Nucleus accumbens (tissue), 56 donors: ENCODE measurements at places on chromosomes 11 and 22.

- no peak for DNase-seq
These were observed 66.1 kb downstream of the RBMXL2 start for GRCh38 chr11:7154881-7155361.

GRCh38 chr11:14021738-14022137 is 59.2 kb downstream of the SPON1 start:
- no peak for DNase-seq

DNA sequence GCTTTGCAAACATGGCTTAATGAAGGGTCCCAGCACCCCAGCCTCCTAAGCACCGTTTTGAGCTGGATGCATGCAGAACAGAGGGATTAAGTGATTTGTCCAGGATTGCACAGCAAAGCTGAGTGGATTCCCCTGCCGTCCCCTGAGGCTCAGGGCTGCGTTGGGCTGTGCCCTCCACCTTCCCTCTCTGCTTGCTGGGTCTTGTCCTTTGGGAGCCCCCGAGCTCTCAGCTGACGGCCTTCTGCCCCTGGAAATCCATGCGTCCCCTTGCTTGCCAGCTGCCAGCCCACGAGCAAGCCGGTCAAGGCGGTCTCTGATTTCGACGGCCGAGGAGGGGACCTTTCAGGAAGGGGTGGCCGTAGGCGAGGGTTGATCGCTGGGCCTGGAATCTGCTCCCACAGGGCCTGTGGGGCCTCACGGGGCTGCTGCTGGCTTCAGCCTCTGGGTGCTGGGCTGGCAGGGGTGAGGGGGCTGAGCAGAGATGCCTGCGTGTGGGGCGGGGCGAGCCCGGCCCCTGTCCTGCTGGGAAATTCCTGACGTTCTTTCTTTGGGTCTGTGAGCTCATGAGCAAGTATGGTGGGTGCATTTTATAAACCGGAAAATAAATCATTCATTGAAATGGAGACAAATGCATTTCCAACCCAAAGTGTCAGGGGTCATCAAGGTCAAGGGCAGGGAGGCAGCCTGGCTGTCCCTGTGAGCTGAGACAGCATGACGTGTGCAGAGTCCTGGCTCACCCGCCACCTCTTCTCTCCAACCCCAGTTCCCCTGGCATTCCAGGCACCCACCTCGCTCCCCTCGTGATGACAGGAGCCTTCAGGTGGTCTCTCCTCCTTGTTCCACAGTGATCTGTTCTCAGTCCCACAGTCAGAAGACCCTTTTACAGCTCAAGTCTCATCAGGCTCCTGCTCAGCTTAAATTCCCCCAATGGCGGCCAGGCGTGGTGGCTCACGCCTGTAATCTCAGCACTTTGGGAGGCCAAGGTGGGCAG is 28.1 kb downstream of the FGF4 start:
- DNase-seq = no peak

DNA sequence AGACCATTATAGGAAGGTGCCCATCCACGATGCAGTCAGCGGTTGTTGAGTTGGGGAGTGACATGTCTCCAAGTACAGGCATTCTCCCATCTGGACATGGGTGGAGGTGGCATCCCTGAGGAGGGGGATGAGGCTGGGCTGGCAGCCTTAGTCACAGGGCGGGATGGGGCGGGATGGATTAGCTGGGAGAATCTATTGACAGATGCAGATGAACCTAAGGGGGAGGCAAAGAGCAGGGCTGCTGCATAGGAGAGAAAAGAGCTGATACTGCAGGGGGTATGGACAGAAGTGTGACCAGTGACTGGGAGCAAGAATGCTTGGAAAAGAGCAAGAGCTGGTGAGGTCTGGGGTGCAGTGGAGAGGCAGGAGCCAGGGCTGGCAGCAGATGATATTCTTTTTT is 42.7 kb downstream of the SCN3B start:
- DNase-seq = no peak

GRCh38 chr22:19970479-19971275 is 29.1 kb upstream of the TXNRD2 start:
- peak; percentile 66 for DNase-seq

- DNase-seq = no peak
These were observed 71.0 kb downstream of the AMBRA1 start for GRCh38 chr11:46522682-46523281.

- DNase-seq = no peak
These were observed 40.2 kb downstream of the SCGB1A1 start for GRCh38 chr11:62459080-62459479.

- DNase-seq = no peak
These were observed 81.5 kb upstream of the MYOD1 start for GRCh38 chr11:17637901-17638300.

DNA sequence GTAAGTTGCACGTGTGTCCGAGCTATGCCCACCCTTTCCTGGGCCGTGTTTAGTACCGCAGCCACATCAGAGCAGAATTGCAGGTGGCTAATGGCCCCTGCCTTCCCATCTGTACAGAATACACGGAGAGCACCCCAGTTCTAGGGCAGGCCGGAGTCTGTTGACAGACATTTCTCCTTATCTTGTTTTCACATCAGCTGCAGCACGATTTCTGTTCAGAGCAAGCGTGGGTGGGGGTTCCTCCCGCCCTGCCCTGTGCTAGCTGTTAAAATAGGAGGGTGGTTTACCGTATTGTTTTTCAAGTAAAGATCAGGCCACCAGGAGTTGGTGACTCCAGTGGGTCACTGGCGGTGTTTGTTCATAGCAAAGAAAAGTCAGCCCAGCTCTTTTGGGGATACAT is 41.1 kb downstream of the UBASH3B start:
- no peak for DNase-seq

DNA sequence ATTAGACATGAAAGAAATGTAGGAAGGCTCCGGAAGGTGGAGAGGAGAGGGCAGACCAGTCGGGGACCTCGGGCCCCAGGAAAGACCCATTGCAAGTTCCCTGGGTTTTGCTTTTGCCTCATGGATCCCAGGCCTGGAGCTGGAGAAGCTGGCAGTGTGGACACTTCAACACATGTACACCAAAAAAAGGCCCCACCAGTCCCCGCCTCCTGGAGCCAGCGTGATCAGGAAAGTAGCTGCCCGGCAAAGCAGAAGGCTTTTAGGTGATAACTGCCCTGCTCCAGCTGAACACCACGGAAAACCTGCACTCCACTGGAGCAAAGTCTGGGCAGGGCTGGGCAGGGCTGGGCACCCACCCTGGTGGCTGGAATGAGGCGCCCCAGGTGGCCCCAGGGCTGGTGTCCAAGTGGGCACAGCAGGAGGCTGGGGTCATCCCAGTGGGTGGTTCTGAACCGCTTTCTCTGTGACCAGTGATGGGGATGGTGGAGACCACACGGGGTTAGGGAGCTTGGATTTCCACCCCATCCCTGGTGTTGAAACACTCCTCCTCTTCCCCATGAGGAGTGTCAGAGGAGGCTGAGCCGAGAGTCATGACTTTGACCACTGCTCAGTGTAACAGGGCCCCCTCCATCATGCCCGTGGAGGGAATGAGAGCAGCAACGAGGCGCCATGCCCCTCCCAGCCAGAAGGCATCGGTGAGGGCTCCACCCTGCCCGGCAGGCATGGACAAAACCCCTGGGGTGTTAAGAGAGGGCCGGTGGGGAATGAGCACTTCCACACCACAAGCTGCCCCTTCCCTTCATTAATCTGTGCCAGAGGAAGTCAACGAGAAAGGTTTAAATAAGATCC is 16.9 kb upstream of the MUC5AC start:
- no peak for DNase-seq

DNA sequence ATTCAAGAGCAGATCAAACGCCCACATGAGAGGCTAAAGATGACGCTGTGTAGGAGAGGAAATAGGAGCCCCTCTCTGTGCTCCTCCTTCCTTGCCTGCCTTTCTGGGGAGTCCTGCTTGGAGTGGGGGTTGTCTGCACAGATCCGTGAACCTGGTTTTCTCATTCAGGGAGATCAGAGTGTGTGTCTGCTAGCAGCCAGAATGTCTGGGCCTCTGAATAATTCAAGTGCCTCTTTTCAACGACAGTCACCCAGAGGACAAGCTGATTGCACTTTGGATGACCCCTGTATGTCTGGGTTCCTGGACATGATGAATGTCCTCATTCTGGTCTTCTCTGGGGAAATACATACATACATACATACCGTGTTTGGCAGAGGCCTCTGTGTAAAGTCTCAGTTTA is 592.5 kb upstream of the B3GAT1 start:
- no peak for DNase-seq

DNA sequence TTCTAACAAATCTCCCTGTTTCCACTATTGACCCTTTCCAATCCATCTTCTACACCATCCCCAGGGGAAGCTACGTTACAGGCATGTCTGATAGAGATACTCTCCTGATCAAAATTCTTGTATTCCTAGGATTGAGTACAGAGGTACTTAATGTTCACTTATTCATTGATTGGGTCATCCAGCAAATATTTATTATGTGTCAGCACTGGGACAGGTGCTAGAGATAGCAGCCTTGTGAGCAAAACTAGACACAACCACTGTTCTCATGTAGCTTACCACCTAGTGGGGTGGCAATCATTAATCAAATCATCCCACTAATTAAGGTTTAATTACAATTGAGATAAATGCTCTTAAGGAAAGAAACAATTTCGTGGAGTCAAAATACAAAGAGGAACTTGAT is 9.4 kb upstream of the RTCB start:
- no peak for DNase-seq

- DNase-seq = no peak
These were observed 1.0 kb downstream of the HOATZ start for GRCh38 chr11:111515591-111515990.

GRCh38 chr22:17269224-17269606 is 50.0 kb upstream of the ADA2 start:
- DNase-seq = no peak

DNA sequence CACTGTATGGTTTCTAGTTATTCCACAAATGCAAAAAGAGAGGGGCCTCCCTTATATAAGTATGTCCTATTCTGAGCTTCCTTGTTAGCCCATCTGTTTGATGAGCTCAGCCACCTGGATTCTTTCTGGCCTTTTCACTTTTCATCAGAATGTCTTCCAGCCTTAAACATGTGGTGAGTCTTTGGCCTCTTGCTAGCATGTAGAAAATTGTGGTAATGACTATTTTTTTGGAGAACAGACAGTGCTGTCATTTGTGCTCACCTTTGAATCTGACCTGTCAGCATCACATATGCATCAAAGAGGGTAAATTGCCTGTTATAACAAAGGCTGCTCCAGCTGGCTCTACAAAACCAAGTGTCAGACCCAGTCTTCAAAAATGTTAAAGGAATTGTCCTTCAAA is 558.7 kb downstream of the RAB38 start:
- no peak for DNase-seq

- no peak for DNase-seq
These were observed 129.9 kb downstream of the KCNC1 start for GRCh38 chr11:17864478-17864941.

GRCh38 chr11:45502226-45502545 is 163.2 kb downstream of the CHST1 start:
- DNase-seq = no peak

DNA sequence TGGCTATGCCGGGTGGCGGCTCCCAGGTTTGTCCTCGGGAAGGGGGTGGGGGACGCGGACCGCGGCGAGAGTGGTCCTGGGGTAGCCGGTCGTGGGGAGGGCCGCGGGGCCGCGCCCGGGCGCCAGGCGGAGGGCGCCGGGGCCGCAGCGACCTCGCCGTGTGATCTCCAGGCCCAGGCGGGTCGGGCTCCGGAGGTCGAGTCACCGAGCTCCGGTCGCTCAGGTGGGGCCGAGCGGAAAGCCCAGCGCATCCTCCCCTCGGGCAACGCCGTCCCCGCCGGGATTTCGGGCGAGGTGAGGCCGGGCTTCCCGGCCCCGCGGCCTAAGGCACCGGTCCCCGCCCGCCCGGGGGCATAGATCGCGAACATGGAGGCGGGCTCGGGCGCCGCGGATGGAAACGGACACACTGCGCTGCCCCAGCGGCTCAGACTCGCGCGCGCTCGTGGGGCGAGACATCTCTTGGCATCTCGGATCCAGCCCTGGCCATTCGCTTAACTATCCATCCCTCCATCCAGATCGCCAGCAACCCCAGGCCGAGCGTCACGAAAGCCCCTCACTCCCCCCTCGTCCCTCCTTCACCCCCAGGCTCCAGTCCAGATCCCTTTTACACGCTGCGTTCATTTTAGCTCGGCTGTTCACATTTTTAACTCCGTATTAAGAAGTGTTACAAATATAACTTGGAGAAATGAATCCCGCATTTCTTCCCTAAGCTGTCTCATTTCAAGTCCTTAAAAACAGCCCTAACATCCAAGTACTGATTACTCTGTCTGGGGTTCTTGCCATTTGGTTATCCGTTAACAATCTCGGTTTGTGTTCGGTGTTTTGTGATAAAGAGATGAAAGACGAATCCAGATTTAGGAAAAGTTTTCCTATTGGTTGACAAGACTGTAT is 460 bp downstream of the ZC3H12C start:
- peak; percentile 47 for DNase-seq
